ENCODE measurements at places on chromosomes 12 and 14.

- no peak for DNase-seq
These were observed 253.1 kb downstream of the PDZRN4 start for GRCh38 chr12:41441180-41441579.

- no peak for DNase-seq
These were observed 3.3 kb downstream of the COL2A1 start for GRCh38 chr12:48000878-48001504.

GRCh38 chr14:68468437-68469207 lies 324.2 kb downstream of the ZFP36L1 start:
- peak; percentile 17 for DNase-seq

- peak; percentile 57 for DNase-seq
These were observed 13.8 kb downstream of the NFKBIA start for GRCh38 chr14:35390577-35391387.

DNA sequence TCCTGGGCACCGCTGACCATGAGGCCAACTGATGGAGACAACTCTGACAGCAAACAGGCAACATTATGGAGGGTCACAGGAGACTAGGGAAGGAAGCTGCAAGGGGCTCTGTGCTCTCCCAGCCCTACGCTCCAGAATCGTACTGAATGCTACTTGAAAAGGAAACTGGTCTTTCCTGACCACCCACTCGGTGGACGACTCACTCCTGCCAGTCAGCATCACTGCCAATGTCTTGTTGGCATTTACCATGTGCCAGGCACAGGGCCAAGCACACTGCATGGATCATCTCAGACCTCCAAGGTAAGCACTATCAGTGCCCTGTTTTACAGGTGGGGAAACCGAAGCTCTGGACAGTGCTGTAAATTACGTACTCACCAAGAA lies 38.0 kb downstream of the CCDC85C start:
- no peak for DNase-seq

DNA sequence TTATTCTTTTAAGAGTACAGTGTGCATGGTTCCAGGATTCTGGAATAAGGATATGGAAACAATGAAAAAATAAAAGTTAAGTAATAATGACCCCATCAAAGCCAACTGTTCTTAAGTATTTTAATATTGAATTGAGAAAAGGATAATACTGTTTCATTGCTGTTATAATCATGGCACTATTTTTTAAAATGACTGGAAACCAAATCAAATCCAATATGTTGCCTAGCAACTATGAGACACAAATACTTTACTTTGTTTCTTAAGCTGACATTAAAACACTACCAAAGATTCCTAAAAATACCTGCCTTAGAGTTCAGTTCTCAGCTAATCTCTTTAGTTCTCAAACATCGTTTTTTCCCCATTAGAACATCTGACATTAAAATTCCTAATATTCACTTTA lies 66.4 kb upstream of the OTOGL start:
- no peak for DNase-seq

GRCh38 chr12:95418142-95418541 lies 55.8 kb upstream of the METAP2 start:
- no peak for DNase-seq

GRCh38 chr12:95582230-95583058 lies 31.2 kb upstream of the USP44 start:
- DNase-seq, result no peak

DNA sequence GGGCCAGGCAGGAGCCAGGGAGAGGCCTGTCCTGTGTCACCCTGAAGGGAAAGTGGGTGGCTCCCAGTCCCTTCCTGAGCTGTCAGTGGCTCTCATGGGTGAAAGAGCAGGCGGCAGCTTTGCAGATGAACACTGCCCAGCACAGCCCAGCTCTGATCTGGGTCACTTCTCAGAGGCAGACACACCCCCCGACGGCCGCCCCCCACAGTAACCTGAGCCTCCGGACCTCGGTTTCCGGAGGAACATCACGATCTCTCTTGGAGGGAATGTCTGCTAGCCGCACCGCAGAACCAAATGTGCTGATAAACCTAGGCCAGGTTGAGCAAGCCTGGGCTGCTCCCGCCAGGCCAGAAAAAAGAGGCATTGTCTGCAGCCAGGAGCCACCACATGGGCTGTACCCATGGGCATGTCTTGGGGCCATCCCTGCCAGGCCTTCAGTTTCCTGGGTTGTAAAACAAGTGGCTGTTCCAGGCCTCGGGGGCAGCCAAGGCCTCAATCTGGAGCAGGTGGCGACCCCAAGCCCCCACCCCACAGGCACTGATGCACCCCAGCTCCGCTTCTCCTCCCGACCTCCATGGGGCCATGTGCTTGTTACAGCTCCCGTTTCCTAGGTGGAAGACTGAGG lies 57.6 kb downstream of the NCOR2 start:
- no peak for DNase-seq

DNA sequence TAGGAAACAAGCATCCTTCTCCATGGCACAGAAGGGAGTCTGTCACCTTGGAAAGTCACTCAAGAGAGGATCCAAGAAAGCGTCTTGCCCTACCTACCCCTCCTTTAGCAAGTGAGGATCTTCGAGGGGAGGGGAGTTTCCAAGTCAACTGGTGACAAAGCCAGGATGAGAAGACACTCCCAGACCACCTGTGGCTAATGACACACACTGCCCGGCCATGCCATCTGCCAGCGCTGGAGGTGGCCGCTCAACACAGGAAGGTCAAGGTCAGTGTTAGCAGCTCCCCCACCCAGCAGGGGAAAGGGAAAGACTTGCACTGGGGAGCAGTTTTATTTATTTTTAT lies 41.3 kb downstream of the ELK3 start:
- DNase-seq, result no peak

DNA sequence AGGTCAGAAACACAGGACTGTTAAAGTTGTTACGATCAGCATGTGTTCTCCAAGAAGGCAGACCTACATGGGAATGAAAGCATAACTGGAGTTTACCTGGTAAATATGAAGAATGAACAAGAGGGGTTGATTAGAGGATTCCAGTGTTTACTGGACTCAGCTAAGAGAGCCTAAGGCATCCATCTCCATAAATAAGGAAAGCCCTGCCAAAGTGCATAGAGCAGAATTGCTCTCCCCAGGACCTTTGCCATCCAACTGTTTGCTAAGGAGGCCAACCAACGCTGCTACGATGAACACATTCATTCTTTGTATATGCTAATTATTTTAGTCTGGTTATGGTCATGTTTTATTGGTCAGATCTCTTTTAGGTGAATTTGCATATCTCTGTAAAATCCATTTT lies 17.1 kb upstream of the PAWR start:
- DNase-seq, result no peak

GRCh38 chr14:73783107-73783727 lies 68.4 kb upstream of the PTGR2 start:
- DNase-seq, result no peak

GRCh38 chr14:48970943-48971342 lies 615.2 kb downstream of the RPS29 start:
- DNase-seq, result no peak

- DNase-seq, result no peak
These were observed 348.3 kb downstream of the BMP4 start for GRCh38 chr14:53608369-53608768.

DNA sequence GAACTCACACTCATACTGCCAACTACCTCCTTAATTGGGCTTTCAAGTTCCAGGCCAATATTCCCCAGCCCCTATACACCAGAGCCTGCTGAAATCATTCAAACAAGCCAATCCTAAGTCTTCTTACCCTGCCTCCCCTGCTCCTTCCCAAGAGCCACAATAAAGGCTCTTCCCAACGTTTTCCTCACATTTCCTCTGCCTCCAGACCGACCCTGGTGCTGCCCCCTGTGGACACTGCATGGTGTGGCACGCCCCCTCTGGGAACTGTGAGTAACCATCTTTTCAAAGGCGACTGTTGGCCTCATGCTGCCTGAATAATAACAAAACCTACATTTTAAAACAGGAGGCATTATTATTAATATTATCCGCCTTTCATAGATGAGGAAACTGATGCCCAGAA lies 111.6 kb upstream of the NOS1 start:
- DNase-seq, result no peak

DNA sequence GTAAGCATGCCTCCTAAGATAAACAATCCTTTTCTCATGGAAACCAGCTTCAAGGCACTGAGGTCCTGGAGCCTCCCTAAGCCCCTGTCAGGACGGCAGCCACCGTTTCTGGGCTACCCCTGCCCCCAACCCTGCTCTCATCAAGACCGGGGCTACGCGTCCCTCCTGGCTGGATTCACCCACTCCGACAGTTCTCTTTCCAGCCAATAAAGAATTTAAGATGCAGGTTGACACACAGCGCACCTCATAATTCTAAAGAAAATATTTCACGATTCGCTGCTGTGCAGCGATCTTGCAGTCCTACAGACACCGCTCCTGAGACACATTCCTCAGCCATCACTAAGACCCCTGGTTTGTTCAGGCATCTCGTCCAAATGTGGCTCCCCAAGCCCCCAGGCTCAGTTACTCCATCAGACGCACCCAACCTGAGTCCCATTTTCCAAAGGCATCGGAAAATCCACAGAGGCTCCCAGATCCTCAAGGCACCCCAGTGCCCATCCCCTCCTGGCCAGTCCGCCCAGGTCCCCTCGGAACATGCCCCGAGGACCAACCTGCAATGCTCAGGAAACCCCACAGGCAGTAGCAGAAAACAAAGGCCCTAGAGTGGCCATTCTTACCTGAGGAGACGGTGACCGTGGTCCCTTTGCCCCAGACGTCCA lies 336.3 kb downstream of the TMEM121 start:
- DNase-seq, result peak; percentile 12

GRCh38 chr14:99419905-99420304 lies 60.8 kb downstream of the SETD3 start:
- no peak for DNase-seq

DNA sequence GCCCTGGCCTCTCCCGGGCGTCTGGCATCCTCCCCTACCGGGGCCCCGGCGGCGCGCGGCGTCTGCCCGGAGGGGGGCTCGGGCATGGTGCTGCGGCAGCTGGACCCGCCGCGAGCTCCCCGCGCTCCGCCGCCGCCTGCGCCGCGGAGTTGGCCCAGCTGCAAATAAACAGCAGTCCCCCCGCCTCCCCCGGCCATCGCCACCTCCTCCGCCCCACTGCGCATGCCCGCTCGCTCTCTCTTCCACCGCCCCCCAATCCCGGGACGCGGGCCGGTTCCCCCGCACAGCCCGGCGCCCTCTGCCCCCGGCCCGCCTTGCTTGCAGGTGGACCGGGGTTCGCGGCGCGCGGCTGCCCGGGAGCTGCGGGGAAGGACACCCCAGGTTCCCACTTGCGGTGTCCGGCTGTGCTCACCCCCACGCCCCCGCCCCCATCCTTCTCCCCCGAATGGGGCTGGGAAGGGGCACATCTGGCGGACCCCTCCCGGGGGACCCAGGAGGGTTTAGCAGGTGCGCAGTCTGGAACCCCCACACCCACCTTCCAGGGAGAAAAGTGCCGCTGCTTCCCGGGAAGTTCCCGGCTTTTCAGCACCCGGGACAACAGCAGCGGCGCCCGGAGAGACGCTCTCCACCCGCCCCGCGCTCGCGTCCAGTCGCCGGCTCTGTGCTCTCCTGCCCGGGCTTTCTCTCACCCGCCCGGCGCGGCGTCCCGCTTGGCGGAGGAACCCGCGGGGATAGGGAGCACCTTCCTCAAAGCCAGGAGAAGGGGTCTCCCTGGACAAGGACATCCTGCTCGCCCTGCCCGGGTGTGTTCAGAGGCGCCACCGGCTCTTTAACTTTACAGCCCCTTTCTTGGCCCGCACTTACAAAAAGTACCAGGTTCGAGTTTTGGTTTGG lies at the start of gene TMTC1:
Gene TMTC1 (minus strand): TSS at position 170 of the 894 bp plus-strand sequence. CDS start 191 bp downstream, outside the sequence.
- no peak for DNase-seq

- DNase-seq, result no peak
These were observed 3.0 kb upstream of the METTL17 start for GRCh38 chr14:20986811-20987210.

- DNase-seq, result no peak
These were observed 68.2 kb upstream of the IGF1 start for GRCh38 chr12:102548543-102548942.

DNA sequence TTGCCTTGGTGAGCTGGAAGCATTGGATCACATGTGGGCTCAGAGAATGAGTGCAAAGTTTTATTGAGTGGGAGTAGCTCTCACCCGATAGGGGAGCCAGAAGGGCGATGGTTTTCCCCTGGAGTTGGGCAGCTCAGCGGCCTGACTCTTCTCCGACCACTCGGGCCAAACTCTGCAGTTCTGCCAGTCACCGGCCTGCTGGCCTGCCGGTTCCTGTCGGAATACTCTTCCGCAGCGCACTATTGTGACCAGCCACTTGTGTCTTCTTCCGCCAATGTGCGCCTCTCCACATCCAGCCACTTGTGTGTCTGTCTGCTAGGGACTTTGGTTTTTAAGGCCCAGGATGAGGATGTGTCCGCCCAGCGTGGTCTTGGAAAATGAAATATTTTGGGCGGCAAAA lies 43.5 kb upstream of the PRKD1 start:
- DNase-seq, result no peak

GRCh38 chr12:115230606-115231005 lies 546.6 kb upstream of the TBX3 start:
- no peak for DNase-seq

DNA sequence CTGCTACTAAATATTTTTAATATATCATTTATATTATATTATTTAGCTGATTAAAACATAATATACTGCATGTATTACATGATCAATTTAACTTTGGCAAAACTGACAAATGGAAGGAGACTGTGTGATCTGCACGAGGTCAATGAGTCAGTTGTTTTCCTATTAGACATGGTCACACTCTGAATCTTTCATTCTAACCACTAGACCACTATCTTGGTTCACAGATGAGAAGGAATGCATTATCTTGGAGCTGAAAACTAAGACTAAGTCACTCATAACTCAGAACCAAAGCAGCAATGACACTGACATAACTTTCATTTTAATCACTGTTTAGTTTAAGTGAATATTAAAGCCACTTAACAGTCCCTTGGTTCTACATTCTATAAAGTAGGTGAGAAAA lies 37.4 kb downstream of the GNPTAB start:
- DNase-seq, result peak; percentile 10
